Activated T-helper 2 cell treated with anti-CD3 and anti-CD28 coated beads, Interferon-gamma antibody, Interleukin-2, Interleukin-4, amounts not matched to agents 10 μg/mL and 5 μg/mL and 100 μg/mL, durations not matched to agents 14 hours and 24 hours and 36 hours (primary cell): ENCODE measurements at places on chromosomes 1 and 21.

GRCh38 chr21:36719614-36720013 is 20.7 kb downstream of the SIM2 start:
- DNase-seq = no peak

- DNase-seq = no peak
These were observed 92.0 kb downstream of the KIF1B start for GRCh38 chr1:10302416-10302815.

- no peak for DNase-seq
These were observed 8.3 kb downstream of the NUCKS1 start for GRCh38 chr1:205741681-205742080.

GRCh38 chr1:220925707-220926106 is 46.5 kb downstream of the HLX start:
- DNase-seq = no peak

- no peak for DNase-seq
These were observed at the start of gene HUNK for GRCh38 chr21:31872452-31873274. Gene HUNK, plus strand, starts transcription at chr21:31873020. Its CDS starts 655 bp downstream, at chr21:31873675.

GRCh38 chr1:9992910-9993309 is 4.1 kb upstream of the RBP7 start:
- DNase-seq = no peak

GRCh38 chr1:226217273-226217672 is 6.2 kb upstream of the MIXL1 start:
- no peak for DNase-seq

GRCh38 chr21:40768056-40768455 is 78.9 kb downstream of the DSCAM start:
- DNase-seq = no peak

DNA sequence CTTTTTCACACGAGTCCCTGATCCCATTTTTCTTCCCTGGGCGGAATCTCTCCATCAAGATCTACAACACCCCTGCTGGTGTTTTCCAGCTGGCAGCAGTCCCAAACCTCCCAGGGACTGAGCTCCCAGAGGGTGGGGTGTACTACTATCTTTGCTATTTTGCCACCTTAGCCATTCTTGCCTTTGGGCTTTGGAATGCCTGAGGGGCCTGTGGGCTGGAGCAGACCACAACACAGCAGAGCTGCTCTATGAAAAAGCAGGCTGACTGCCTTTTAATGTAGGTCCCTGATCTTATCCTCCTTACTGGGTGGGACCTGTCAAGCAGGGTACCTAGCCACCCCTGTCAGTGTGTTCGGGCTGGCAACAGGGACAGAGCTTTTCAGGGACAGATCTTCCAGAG is 91.9 kb downstream of the KCNT2 start:
- DNase-seq = no peak

GRCh38 chr1:82931006-82931405 is 1067.9 kb downstream of the TTLL7 start:
- no peak for DNase-seq

GRCh38 chr1:41217441-41217840 is 24.7 kb downstream of the SCMH1 start:
- DNase-seq = no peak

DNA sequence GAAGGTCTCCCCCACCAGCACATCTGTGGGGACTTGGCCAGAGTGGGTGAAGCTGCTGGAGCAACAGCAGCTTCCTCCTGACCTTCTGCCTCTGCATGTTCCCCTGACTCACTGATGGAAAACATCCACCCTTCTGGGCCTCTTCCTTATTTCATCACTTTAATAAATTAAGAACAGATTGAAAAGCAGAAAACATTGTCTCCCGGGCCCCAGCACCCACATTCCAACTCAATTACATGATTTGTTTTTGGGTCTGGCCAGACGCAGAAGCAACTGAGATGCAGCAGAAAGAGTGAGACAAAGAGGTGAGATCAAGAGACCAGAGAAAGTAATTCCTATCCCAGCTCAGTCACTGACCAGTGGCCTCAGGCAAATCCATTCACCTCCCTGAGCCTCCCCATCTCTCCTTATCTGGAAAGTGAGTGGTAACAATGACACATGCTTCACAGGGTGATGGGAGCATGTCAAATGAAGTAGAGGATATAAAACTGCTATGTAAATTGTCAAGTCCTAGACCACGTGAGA is 157.1 kb downstream of the ELAVL4 start:
- no peak for DNase-seq

DNA sequence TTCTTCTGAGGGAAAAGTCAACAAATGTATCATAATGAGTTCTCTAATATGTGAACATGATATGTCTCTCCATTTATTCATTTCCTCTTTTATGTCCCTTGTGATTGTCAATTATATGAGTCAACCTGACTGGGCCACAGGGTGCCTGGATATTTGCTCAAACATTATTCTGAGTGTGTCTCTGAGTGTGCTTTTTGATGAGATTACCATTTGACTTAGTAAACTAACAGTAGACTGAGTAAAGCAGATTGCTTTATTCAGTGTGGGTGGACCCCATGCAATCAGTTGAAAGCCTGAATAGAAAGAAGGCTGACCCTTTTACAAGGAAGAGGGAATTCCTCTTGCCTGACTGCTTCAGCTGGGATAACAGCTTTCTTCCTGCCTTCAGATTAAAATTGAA is 142.6 kb downstream of the SLC35F3 start:
- no peak for DNase-seq

- peak; percentile 64 for DNase-seq
These were observed 2.7 kb downstream of the SH2D2A start for GRCh38 chr1:156813750-156814570.

DNA sequence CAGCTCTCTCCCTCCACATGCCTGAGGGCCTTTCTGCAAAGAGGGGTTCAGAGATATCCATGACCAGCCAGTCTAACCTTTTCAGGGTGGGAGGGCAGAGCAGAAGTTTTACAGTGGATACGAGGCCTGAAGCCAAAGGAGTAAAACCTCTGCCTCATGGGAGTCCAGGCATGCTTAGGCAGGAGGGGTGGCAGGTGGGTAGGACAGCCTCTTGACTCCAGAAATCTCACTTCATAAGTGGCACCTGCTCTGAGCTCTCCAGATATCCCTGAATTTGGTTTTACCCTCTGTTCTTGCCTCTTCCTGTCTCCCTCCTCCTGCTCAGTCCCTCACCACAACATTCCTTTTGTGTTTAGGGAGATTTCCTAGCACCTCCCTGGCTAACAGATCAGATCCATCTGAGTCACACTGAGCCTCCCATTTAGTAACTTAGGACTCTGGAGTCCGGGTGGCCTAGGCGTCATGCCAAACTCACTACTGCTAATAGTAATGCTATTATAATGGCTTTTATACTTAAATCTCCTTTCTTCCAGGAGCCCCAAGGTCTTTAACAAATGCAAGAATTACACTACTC is 201.0 kb downstream of the HS2ST1 start:
- DNase-seq = no peak

DNA sequence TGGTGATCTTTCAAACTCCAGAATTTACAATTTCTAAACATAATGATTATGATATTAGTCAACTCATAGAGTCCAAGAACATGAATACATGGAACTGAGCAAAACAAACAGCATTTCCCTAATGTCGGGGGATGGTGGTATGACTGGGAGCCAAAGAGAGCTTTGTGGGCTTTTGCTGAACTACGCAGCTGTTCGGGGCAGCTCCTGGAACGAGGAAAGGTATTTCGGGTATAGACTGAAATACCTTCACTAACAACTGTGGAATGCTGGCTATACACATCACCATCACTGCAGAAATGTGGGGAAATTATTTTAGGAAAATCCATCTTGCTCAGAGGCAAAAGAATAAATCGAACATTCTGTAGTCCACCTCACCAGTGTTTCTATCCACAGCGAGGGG is 30.2 kb upstream of the VPS26C start:
- DNase-seq = no peak

DNA sequence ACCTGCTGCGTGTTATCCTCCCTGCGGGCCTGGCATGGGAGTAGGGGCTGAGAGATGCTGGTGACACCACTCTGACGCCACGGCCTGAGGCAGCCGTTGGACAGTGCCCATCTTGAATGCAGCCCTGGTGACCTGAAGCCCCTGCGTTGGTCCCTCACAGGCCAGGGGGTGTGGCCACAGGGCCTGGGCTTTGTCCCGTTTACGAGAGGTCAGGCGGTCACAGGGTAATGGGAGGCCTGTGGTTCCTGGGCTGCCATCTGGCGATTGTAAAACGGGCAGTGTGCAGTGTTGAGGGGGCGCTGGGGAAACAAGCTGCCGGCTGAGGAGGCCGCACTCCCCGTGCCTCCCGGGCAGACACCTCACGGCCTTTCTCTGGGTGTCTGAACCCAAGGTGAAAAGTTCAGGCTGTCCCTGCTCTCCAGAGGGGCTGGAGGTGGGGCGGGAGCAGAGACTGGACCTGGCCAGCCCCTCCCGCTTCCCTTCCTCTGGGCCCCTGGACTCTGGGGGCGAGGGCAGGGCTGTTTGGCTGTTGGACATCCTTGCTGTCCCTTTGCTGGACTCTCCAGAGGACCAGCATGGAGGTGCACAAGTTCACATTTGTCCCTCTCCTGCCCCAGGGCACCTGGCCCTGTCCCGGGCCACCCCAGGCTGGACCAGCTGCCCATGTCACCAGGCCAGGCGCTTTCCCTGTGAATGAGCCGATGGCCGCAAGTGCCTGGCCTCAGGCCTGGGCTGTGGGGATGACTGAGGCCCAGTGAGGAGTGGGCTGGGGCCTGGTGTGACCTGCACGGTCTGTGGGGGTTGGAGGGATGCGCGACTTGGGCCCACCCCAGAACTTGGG is 42.4 kb downstream of the SKI start:
- DNase-seq = no peak

DNA sequence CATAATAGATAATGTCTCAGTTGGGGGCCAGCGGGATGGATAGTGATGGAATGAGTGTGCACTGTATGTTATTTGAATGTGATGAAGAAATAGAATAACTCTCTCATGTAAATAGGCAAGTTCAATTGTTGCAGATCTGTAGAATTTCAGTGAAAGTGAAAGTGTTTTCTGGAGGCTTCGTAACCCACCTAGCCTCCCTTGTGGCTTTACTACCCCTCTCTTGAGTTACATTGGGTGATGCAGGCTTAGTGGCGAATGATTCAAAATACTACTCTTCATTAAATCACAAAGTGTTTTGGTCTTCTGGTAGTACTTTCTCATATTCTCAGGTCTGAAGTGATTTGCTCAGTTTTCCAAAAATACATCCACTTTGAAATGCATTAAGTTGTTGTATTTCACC is 411.9 kb downstream of the ZP4 start:
- DNase-seq = no peak

DNA sequence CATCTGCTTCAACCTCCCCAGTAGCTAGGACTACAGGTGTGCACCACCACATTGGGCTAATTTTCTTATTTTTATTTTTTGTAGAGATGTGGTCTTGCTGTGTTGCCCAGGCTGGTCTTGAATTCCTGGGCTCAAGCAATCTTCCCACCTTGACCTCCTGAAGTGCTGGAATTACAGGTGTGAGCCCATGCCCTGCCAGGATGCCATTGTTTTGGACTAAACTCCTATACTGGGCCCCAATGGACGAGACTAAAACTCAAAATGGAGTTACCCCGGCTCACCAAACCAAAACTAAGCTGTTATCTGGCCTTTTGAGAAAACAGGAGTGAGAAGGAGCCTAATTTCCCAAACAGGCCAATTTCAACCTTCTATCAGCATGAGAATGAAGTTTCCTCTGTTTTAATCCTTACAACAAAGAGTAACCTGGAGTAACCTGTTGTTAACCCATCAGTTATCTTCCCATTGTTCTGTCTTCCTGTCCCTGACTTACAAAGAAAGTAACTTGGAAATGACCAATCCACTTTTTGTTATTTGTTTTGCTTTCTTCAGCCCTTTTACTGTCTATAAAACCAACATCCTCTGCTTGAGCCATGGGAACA is 29.6 kb downstream of the DMRTA2 start:
- DNase-seq = no peak

DNA sequence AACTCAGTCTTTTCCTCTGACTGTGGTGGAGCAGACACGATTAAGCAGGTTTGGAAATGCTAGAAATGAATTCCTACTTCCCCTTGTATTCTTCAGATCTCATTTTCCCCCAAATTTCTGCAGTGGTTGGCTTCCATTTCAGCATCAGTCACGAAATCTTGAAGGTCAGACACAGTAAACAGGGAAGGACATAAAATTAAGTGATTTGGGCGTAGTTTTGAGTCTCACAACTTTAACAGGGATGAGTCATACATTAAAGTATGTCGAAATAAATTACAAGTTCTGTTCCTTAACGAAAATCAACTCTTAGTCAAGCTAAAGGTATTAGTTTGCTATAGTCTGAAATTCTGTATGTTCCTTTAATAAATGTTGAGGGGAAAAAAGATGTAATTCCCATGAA is 61.1 kb downstream of the HNRNPR start:
- DNase-seq = no peak

DNA sequence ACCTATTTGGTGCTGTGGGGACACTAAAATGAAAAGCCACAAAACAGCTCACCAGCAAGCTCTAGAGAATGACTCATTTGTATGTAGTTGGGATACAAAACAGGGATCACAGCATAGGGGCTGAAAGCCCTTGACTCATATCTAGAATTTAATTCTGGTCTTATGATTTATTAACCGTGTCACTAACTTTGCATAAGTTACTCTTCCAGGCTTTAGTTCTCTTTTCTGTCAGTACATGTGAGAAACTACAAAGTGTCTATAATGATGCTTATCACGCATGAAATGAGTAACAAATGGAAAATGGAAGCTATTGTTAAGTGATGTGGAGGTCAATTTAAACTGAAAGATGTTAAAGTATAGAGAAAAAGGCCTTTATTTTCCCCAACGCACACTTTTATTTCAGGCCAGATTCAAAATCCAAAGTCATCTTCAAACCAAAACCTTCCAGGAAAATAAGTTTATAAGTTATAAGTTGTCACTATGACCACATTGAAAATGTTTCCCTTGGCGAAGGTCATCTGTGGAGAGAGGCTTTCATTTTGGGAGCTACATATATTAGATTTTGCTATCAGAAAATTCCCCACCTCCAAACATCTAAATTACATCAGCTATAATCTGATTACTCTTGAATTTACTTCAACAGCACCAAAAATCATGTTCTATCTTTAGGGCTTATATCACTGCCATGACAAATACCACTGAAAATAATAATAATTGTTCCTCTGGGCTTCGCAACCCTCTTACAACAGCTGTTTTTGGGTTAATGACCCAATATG is 430.5 kb downstream of the MRPL39 start:
- no peak for DNase-seq

GRCh38 chr1:39788758-39789570 is at the start of gene BMP8B:
Gene BMP8B, minus strand, starts transcription at chr1:39788865. Its CDS starts 380 bp downstream, at chr1:39788485.
- peak; percentile 32 for DNase-seq

- no peak for DNase-seq
These were observed 3.1 kb downstream of the CCDC190 start for GRCh38 chr1:162857850-162858249.

GRCh38 chr1:185956881-185957280 is 222.7 kb downstream of the HMCN1 start:
- DNase-seq = no peak

GRCh38 chr1:38152351-38153065 is 105.9 kb upstream of the POU3F1 start:
- DNase-seq = no peak
